ENCODE measurements at places on chromosomes 12 and 14.

GRCh38 chr12:76193961-76194360 lies 109.5 kb upstream of the NAP1L1 start:
- no peak for DNase-seq

DNA sequence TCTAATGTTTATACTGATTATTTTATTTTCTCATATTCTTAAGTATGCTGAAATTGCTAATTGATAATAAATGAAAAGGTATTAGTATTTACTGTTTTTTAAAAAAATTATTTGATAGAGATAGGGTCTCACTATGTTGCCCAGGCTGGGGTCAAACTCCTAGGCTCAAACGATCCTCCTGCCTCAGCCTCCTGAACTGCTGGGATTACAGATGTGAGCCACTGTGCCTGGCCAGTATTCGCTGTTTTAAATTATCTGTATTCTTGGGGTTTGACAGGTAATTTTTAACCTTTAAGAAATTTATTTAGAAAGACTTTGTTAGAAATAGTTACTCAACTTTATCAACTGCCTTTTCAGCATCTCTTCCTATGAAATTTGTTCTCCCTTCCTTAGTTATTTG lies 32.2 kb downstream of the RAN start:
- no peak for DNase-seq

DNA sequence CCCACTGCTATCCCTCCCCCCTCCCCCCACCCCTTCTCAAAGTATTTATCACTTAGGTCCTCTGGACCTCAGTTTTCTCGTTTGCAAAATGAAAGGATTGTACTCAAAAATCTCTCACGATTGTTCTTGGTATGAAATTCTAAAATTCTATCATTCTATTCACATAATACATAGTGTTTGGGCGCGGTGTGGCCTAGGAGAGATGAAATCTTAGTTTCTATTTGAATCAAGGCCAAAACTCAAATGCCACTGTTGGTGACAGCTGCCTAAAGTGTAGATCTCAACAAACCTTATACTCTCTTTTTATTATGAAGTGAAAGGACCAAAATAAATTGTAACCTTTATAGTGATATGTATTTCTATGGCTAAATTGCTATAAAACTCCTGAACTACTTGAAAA lies 23.7 kb upstream of the YAF2 start:
- DNase-seq: no peak

DNA sequence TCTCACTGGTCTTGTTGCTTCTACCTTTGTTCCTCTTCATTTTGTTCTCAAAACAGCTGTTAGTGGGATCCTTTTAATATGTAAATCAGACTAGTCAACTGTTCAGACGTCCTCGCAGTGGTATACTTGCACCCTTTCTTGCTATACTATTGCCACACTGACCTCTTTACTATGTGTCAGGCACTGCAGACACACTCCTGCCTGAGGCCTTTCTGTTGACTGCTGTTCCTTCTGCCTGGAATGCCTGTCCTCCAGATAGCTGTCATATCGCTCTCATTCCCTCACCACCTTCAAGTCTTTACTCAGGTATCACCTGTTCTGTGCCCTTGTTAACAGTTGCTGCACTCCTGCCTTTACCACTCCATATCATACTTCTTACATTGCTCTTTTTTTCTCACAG lies 90.0 kb upstream of the TMEM263 start:
- DNase-seq: no peak

- DNase-seq: no peak
Observed at GRCh38 chr14:25080682-25081081, 30.7 kb upstream of the STXBP6 start.

DNA sequence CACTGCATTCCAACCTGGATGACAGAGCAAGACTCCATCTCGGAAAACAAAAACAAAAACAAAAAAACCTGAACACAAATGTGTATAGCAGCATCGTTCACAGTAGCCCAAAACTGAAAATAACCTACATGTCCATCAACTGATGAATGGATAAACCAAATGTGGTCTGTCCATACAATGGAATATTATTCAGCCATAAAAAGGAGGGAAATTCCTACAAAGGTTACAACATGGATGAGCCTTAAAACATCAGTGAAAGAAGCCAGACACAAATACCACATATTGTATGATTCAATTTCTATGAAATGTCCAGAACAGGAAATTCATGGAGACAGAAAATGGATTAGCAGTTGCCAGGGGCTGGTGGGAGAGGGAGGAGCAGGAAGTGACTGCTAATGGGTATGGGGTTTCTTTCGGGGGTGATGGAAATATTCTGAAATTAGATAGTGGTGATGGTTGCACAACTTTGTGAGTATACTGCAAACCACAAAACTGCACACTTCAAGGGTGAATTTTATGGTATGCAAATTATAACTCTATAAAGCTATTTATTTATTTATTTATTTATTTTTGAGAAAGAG lies 4.0 kb downstream of the MYL2 start:
- no peak for DNase-seq

DNA sequence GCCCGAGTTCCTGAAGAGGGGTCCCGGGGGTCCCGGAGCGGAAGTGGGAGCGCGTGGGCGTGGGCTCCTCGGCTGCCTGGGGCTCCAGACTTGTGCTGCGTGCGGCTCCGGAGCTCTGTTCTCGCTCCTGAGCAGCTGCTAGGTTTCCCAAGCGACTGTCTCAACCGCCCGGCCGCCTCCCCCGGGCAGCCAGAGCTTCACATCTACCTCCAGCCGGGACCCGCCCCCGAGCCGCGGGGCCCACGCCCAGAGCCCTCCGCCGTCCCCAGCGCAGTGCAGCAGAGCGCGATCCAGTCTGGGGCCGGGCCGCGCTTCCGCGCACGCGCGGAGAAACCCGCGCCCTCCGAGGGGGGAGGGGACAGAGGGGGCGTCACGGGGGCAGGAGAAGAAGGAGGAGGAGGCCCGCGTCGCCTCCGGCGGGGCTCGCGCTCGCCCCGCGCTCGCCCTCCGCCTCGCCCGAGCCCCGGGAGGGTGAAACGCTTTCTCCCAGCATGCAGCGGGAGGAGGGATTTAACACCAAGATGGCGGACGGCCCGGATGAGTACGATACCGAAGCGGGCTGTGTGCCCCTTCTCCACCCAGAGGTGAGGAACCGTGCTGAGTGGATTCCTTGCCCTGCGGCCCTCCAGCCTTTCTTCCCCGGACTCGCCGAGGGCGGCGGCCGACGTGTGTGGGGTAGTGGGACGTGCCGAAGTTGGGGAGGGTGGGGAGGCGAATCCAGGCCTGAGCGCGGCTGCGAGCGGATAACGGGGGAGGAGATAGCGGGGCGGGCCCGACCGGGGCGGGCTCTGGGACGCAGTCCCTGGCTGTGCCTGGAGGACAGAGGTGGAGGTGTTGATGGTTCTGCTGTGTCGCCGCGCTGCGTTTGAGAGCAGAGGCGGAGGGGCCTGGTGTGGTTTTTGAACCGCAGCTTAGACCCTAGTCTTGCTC lies at the start of gene ZDHHC17:
ZDHHC17 (plus strand) TSS at position 370 of the 930 bp plus-strand sequence; CDS start at position 492, 122 bp downstream.
- peak; percentile 85 for DNase-seq

DNA sequence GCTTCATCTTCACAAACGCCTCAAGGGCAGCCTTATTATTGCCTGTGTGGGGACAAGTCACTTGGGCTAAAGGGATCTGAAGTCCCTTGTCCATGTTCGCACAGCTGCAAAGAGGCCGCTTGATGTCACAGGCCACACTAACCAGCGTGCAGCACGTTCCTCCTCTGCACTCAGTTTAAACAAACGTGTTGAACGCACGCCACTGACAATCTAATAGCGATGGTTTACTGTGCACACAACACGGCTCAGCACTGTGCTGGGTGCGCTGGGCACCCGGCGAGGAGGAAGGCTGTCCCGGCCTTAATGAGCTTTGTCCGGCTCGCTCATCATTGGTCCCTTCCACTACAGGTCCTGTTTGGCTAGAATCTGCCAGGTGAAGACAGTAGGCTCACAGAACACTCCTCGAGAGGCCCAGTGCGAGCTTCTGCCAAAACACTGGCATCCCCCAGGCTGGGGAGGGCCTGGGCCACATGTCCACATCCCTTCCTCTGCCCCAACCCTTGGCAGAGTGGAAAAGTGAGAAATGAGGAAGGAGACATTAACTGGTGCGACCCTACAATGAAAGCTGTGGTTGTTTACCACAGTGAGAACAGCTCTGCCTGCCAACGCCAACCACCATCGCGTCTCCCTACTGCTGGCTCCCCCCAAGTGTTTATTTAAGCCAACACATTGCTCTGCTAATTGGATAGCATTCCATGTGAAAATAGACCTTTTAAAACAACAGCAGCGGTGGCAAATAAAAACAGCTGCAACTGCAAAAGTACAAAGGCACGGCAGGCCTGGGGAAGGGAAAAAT lies 113.2 kb downstream of the RBM19 start:
- no peak for DNase-seq

DNA sequence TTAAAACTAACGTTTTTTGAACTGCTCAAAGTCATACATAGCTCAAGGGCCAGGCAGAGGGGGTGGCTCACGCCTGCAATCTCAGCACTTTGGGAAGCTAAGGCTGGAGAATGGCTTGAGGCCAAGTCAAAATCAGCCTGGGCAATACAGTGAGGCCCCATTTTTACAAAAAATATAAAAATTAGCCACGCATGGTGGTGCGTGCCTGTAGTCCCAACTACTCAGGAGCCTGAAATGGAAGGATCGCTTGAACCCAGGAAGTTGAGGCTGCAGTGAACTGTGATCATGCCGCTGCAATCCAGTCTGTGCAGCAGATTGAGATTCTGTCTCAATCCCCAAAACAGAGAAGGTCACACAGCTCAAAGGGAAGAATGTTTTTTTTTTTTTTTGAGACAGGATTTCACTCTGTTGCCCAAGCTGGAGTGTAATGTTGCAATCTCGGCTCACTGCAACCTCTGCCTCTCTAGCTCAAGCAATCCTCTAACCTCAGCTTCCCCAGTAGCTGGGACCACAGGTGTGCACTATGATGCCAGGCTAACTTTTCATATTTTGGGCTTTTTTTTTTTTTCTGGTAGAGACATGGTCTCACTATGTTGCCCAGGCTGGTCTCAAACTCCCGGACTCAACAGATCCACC lies 2.9 kb downstream of the RBM23 start:
- peak; percentile 26 for DNase-seq

GRCh38 chr12:4148418-4149056 lies 125.0 kb upstream of the CCND2 start:
- DNase-seq: no peak

- DNase-seq: no peak
Observed at GRCh38 chr14:63996625-63997220, 143.9 kb downstream of the SYNE2 start.

DNA sequence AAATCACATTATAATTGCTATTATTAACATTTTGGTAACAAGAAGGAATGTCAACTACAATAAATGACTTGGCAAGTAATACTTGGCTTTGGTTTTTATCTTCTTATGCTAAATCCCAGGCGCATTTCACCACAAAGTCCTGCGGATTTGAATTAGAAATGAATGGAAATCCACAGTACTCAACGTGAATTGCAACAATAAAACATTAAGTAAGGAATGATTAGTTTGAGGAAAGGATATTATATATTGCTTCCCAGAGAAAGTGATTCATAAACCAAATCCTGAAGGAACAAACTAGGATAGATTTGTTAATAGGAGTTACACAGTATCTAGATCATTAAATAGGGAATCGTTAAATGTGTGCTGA lies 1089.7 kb downstream of the TRHDE start:
- DNase-seq: no peak

DNA sequence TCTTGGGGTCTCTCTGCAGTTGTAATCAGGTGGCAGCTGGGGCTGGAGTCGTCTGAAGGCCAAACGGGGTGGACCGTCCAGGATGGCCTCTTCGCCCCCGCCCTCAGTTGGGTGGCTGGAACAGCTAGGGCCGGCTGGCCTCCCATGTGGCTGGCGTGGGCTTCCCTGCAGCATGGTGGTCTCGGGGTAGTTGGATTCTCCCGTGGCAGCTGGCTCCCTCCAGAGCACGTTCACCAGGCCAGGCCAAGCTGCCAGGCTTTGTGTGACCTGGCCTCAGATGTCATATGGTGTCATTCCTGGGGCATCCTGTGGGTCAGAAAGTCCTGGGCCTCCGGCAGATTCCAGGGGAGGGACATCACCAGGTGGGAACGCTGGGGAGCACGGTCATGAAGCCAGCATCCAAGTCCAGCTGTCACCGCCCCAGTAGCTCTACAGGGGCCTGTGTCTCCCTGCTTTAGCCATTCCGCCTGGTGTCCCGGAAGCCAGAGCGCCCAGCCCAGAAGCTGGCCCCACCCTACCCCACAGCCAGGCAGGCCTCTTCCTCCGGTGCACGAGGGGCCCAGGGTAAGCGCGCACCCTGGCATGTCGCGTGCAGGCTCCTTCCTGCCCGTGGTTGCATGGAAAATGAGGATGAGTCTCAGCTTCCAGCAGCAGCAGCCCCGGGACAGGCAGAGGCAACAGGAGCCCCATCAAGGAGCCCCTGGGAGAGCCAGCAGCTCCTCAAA lies 1.3 kb upstream of the NUDT14 start:
- no peak for DNase-seq

GRCh38 chr14:48504921-48505320 lies 829.5 kb upstream of the MDGA2 start:
- DNase-seq: no peak

Measured in fibroblast of the conjunctiva (primary cell).